ENCODE measurements at places on chromosomes 11 and 22.

GRCh38 chr11:39304586-39304985 lies 2154.9 kb downstream of the LRRC4C start:
- no peak for DNase-seq

DNA sequence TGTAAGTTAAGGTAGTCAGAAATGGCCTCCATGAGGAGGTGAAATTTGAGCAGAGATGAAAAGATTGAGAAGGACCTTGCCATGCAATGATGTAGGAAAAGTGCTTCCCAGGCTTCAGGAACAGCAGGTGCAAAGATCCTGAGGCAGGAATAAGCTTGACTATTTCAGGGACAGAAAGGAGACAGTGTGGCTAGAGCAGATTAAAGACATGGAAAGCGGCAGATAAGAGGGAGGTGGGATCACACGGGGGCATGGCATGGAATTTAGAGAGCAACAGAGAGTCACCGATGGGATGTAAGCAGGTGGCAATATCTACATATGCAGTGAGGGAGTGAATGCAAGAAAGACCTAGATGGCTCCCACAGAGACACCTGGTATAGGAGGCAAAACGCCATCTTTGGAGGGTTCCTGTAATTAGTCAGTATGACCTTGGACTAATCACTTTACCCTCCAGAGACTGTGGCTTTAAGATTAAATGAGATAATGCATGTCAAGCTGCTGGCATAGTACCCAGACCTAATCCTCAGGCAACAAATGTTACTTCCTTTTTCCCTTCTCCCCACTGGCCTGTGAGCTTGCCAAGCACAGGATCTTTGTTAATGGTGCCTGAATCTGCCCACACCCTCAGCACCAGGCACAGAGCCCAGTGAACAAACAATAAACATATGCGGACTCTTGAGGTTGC lies 24.6 kb upstream of the ACER3 start:
- no peak for DNase-seq

- DNase-seq = no peak
These were observed 25.2 kb downstream of the OR51E2 start for GRCh38 chr11:4672470-4672869.

GRCh38 chr11:117828611-117829368 lies 4.2 kb upstream of the FXYD2 start:
- DNase-seq = peak; percentile 88

- no peak for DNase-seq
These were observed 60.9 kb upstream of the NECTIN1 start for GRCh38 chr11:119789766-119790407.

DNA sequence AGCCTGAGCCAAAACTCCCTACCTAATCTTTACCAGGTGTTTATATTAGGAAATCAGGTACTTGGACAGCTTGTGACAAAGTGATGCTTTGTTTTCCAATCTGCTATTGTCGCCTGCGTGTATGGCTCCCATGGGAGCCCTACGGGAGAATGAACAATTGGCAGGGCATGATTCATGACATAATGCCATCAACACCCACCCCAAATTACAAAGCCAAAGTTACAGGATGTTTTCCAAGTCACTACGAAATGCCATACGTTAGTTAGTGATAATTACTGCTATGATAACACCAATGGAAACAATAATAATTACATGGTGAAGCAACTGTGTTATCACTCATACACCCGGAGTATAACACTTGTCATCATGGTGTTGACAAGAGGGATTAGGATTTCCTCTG lies 226.4 kb downstream of the FAM181B start:
- no peak for DNase-seq

GRCh38 chr11:119414321-119414720 lies 8.7 kb downstream of the THY1 start:
- no peak for DNase-seq

DNA sequence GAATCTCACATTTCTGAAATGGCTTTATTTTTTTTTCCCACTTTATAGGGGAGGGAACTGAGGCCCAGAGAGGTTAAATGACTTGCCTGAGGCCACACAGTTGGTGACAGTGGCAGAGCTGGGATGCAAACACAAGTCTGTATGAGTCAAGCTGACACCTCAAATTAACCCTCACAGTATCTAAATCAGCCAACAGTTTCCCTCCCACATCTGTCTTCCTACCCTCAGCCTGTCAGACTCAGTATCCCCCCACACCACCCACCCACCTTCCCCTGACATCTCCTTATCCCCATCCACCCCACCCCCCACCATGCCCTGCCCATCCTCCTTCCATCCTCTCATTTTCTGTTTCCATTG lies 95.2 kb downstream of the TP53I11 start:
- no peak for DNase-seq

GRCh38 chr11:113329725-113330124 lies 15.3 kb downstream of the TTC12 start:
- no peak for DNase-seq

DNA sequence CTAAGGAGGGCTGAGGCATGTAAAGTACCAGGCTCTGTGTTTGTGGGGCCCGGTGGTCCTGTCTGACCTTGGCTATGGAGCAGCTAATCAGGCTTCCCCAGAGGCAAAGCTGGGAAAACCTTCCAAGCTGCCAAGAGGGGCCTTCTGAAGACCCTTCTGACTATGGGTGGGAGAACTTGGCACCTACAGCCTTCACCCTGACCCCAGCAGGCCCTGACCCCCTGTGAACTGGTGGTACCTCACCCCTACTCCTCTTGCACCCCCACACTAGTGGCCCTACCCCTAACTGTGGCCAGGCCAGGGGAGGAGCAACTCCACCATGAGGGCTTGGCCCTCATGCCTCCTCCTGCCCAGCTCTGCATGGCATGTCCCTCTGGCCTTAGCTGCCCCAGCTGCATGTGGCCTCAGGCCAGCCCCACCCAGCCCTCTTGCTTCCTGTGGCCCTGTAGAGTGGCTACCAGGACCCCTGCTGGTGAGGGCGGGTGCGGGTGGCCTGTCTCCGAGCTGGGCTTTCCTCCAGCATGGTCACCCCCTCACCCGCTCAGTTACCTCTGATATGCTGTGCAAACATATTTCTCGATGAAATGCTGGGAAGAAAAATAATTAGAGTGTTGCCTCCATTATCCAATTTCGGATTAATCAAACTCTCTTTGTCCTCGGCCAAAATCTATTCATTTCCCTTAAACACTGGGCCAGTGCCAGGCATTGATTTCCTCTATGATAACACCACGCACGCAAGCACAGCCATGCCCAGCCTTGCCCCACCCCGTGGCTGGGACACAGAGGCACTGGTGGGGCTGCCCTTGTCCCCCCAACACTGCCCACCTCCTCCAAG lies 7.5 kb downstream of the GNAZ start:
- no peak for DNase-seq

- DNase-seq = peak; percentile 56
These were observed 461.7 kb upstream of the TENM4 start for GRCh38 chr11:79902493-79902892.

DNA sequence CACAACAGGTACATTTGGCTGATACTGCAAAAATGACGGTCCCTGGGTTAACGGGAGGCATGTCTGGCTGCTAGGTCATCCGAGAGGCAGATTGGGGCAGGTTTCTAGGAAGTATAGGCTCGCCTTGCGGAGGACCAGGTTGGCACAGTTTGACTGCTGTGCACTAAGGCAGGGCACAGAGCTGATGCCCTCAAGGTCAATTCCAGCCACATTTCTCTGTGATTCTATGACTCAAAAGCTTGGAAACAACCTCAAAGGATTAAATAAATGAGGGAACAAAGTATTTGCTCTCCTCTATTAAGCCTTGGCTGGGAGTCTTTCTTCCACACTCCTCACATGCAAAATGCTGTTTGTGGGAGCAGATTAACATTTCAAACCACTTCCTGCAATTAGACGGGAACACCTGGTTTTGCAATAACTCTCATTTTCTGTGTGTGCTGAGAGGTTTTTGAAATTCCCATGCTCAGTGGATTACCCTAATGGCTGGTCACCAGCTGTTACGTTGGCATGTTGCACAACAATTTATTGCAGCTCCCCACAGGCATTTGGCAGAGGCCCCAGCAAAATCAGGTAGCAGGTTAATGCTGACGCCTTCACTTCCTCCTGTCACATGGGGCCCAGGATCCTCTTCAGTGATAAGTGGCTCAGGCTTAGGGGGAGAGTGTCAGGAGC lies 61.0 kb upstream of the PLET1 start:
- DNase-seq = no peak

- DNase-seq = no peak
These were observed 176.3 kb upstream of the TMEM45B start for GRCh38 chr11:129639300-129639699.
